Esophagus squamous epithelium (tissue), 5 donors: ENCODE measurements at places on chromosomes 3 and 15.

DNA sequence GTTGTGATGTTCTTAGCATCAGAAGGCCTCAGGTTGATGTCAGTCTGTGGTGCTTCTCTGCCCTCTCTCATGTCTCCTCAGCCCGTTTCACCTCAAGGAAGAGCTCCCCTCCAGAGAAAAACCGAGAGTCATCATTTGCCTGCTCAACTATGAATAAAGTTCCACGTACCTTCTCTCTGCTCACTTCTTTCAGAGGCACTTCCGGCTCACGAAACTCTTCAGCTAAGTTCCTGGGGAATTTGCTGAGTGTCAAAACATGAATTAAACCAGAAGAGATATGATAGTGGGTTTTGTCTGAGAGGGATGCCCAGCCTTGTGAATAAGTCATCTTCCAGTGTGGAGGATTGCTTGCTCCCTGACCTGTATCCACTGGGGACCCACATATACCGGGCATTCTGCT is 37.7 kb downstream of the CCR4 start:
- H3K27me3 ChIP-seq, result no peaks in the 10 kb centered on the region
- H3K4me1 ChIP-seq, result peaks cover 6% of the 10 kb centered on the region
- no peak overlapping the region for H3K4me3 ChIP-seq

DNA sequence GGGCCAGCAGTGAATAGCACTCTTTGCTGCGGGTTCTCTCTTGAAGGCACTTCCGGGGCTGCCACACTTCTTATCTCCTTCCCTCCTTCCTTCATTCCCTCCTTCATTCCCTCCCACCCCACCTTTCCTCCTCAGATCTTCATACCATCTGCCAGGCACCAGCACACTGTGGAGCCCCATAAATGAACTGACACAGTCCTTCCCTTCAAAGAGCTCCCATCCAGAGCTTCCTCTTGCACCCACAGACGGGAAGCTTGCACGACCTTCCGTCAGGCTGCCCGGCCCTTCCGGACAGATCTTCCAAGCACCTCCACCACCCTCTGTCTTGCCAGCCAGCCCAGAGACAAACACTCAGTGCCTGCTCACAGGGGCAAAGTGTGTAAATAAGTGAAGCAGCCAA is 65.4 kb upstream of the HERC1 start:
- DNase-seq, result no peak
- no peak overlapping the region for H3K27ac ChIP-seq
- H3K4me1 ChIP-seq, result peaks cover 7% of the 10 kb centered on the region
- no peaks in the 10 kb centered on the region for H3K36me3 ChIP-seq
- no peak overlapping the region for H3K4me3 ChIP-seq

- H3K4me1 ChIP-seq, result peaks cover 8% of the 10 kb centered on the region
- H3K27ac ChIP-seq, result no peak overlapping the region
- H3K36me3 ChIP-seq, result no peaks in the 10 kb centered on the region
- H3K4me3 ChIP-seq, result no peak overlapping the region
- no peak for DNase-seq
These were observed 25.6 kb downstream of the COL8A1 start for GRCh38 chr3:99663977-99664376.

DNA sequence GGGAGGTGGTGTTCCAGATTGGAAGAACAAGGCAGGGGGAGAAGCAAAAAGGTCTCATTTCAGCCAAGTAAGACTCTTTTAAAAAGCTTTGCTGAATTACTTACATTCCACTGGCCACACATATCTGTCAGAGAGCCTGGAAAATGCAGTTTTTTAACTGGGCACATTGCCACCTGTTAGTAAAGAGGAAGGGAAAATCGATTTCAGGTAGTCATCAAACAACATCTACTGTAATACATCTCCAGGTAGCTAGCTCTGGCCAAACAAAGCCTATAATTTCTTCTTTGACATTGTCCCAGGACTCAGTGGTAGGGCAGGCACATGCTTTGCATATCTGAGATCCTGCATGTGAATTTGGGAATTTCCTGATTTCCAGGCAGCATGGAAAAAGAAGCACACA is 480.7 kb upstream of the SUCLG2 start:
- DNase-seq, result no peak
- H3K27ac ChIP-seq, result no peak overlapping the region
- no peak overlapping the region for H3K4me3 ChIP-seq
- H3K27me3 ChIP-seq, result no peaks in the 10 kb centered on the region

- no peaks in the 10 kb centered on the region for H3K4me1 ChIP-seq
- no peak overlapping the region for H3K4me3 ChIP-seq
- no peak for DNase-seq
- no peaks in the 10 kb centered on the region for H3K36me3 ChIP-seq
These were observed 81.9 kb downstream of the IL1RAP start for GRCh38 chr3:190595807-190596206.

GRCh38 chr15:27853624-27854455 is 245.3 kb downstream of the OCA2 start:
- no peak overlapping the region for H3K4me3 ChIP-seq
- H3K36me3 ChIP-seq, result no peaks in the 10 kb centered on the region
- no peak overlapping the region for H3K27ac ChIP-seq
- no peaks in the 10 kb centered on the region for H3K4me1 ChIP-seq
- no peaks in the 10 kb centered on the region for H3K27me3 ChIP-seq
- DNase-seq, result no peak

DNA sequence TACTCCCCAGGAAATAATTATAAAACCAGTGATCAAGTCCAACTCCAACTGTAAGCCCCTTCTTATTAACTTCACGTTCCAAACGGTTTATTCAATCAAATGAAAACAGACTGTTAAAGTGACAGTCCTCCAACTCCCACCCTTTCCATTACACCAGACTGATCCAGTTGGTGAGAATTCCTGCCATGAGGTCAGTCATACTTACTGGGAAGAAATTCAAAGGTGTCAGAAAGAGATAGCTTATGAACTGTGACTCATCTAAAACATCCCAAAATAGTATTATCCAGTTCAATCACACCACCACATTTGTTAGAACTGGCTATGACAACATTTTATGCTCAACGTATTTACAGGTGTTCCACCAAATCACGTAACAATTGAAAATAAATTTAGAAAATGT is 19.5 kb downstream of the SMARCC1 start:
- no peaks in the 10 kb centered on the region for H3K4me1 ChIP-seq
- no peak overlapping the region for H3K27ac ChIP-seq
- no peak overlapping the region for H3K4me3 ChIP-seq
- no peak for DNase-seq

GRCh38 chr3:148389916-148390315 is 307.8 kb upstream of the AGTR1 start:
- H3K27ac ChIP-seq, result no peak overlapping the region
- H3K4me1 ChIP-seq, result no peaks in the 10 kb centered on the region
- no peak overlapping the region for H3K4me3 ChIP-seq

- H3K4me1 ChIP-seq, result peaks cover 5% of the 10 kb centered on the region
- H3K36me3 ChIP-seq, result no peaks in the 10 kb centered on the region
- H3K27me3 ChIP-seq, result no peaks in the 10 kb centered on the region
- no peak for DNase-seq
- no peak overlapping the region for H3K27ac ChIP-seq
- no peak overlapping the region for H3K4me3 ChIP-seq
These were observed 116.5 kb downstream of the SLMAP start for GRCh38 chr3:57872606-57873005.

DNA sequence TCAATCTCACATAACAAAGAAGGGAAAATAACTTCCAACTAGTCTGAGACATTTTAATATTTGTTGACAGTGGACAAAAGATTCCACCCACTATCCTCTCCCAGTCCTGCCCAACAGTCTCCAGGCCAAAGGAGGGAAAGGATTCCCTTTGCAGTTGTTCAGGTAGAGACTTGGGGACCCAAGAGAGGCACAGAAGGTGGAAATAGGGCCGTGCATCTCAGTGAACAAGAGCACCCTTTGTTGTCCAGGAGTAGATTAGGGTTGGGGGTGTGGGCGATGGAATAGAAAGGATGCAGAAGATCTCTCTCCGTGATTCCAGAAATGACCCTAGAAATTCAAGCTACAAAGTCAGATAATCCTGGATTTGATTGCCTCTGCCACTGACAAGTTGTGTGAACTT is 44.8 kb upstream of the TRA2B start:
- no peak for DNase-seq
- peaks cover 11% of the 10 kb centered on the region for H3K4me1 ChIP-seq
- no peak overlapping the region for H3K4me3 ChIP-seq

GRCh38 chr3:144763878-144764454 is 792.3 kb downstream of the DIPK2A start:
- no peak overlapping the region for H3K27ac ChIP-seq
- no peaks in the 10 kb centered on the region for H3K4me1 ChIP-seq
- no peaks in the 10 kb centered on the region for H3K36me3 ChIP-seq
- H3K27me3 ChIP-seq, result no peaks in the 10 kb centered on the region
- H3K4me3 ChIP-seq, result no peak overlapping the region
- no peak for DNase-seq

DNA sequence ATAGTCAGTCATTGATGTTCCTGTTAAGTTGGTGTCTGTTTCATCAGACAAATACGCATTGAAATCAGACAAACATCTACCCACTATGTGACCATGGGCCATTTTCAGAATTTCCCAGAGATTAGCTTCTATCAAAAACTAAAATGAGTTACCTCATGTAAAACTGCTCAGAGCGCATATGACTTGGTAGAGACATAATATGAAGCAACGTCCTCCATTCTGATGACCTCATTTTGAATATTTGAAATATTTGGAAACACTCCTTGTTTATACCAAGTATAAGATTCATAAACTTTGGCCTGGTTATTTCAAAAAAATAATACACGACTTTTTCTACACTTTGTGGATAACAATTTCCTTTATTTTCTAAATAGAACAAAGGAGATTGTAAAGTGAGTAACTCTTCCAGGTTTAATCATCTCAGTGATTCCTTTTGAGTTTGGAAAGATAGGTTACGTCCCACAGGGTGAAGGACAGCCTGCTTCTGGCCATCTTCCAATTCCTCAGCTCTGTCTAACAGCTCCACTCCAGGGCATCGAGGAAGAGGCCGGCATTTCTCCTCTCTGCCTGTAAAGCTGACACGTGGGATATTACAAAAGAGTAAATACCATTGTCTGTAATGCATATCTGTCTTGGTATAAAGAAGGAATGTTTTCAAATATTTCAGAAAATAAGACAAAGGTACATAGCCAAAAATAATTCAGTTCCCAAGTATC is 122.6 kb downstream of the CADM2 start:
- no peaks in the 10 kb centered on the region for H3K36me3 ChIP-seq
- no peak overlapping the region for H3K4me3 ChIP-seq
- no peak overlapping the region for H3K27ac ChIP-seq
- DNase-seq, result no peak

DNA sequence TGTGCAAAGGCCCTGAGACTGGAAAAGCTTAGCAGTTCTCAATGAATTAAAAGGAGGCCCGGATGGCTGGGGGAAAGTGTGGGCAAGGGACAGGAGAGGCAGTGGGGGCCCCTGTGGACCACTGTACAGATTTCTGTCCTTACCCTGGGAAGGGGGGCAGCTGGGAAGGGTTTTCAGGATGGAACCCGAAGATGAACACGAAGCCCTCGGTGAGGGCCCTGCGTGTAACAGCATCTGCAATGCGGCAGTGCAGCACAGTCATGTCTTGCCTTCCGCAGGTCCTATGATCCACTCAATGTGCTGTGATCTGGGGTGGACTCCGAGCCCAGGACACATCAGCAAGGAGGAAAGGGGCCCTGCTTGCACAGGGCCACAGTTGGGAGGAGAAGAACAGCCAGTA is 7.9 kb upstream of the ATP2B2 start:
- no peak for DNase-seq
- H3K27me3 ChIP-seq, result no peaks in the 10 kb centered on the region
- no peak overlapping the region for H3K27ac ChIP-seq
- peaks cover 13% of the 10 kb centered on the region for H3K4me1 ChIP-seq
- no peak overlapping the region for H3K4me3 ChIP-seq

DNA sequence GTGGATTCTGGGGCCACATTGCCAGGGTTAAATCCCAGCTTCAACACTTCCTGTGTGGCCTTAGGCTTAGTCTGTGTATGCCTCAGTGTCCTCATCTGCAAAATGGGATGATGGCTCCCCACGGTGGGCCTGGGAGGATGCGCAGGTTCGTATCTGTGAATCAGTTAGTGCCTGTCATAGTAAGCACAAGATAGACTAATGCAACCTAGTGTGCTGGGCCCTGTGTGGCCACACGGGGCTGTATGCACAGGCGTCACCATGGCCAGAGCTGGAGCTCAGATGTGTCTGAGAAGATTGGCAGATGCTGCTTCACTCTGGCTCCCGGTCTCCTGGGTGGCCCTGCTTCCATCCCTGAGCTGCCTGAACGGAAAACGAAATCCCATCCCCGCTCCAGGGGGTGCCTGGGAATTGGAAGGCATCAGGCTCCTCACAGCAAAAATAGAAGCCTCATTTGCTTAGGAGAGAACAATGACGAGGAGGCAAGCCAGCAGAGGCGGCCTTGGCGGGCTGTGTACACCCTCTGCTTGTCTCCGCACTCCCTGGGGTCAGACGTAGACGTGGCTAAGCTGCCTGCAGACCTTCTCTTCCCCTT is 103.6 kb downstream of the APBA2 start:
- DNase-seq, result no peak
- H3K27ac ChIP-seq, result no peak overlapping the region
- H3K36me3 ChIP-seq, result no peaks in the 10 kb centered on the region
- H3K4me1 ChIP-seq, result no peaks in the 10 kb centered on the region
- no peaks in the 10 kb centered on the region for H3K27me3 ChIP-seq

GRCh38 chr15:28086175-28086703 is 12.9 kb downstream of the OCA2 start:
- H3K36me3 ChIP-seq, result no peaks in the 10 kb centered on the region
- H3K27ac ChIP-seq, result no peak overlapping the region
- no peaks in the 10 kb centered on the region for H3K4me1 ChIP-seq
- H3K27me3 ChIP-seq, result no peaks in the 10 kb centered on the region

DNA sequence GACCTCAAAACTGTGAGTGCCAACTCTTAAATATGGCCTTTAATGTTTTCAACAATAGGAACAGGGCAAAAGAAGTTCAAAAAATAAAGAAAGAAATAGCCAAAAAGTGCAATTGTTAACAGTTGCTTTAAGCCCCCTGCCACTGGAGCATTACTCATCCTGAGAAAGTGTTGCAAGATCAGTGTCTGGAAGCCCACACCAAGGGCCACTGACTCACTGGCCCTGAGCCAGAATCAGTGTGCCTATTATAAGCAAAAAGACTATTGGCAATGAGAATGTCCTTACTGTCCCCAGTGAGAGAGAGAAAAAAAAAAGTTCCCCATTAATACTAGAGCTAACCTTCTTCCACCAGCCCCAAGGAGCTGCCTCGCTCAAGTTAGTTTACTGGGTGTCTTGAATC is 480.1 kb upstream of the ZNF385D start:
- H3K36me3 ChIP-seq, result no peaks in the 10 kb centered on the region
- H3K27ac ChIP-seq, result no peak overlapping the region
- H3K4me3 ChIP-seq, result no peak overlapping the region

GRCh38 chr15:87498560-87498959 is 758.0 kb downstream of the NTRK3 start:
- no peak for DNase-seq
- H3K27me3 ChIP-seq, result no peaks in the 10 kb centered on the region
- H3K36me3 ChIP-seq, result no peaks in the 10 kb centered on the region

GRCh38 chr3:51538115-51538458 is 432 bp upstream of the RAD54L2 start:
- H3K4me3 ChIP-seq, result peak overlapping the region; percentile 96
- no peaks in the 10 kb centered on the region for H3K27me3 ChIP-seq
- H3K27ac ChIP-seq, result peak overlapping the region; percentile 89
- H3K36me3 ChIP-seq, result peaks cover 18% of the 10 kb centered on the region
- DNase-seq, result no peak
- peaks cover 36% of the 10 kb centered on the region for H3K4me1 ChIP-seq
